ENCODE measurements at places on chromosomes 4 and X.

DNA sequence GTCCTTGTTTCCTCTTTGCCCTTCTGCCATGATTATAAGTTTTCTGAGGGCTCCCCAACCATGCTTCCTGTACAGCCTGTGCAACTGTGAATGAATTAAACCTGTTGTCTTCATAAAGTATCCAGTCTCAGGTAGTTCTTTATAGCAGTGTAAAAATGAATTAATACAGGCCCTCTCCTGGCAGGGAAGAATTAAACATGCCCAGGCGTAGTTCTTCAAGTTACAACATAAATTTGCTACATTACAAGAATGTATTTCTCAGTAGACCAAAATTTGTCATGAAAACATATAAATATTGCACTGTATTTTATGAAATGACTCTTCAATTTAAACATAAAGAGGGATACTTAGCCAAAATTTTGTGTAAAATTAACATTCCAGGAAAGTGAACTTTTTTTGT is 1089.9 kb upstream of the PCDH10 start:
- DNase-seq, result no peak

- no peak for DNase-seq
Observed at GRCh38 chr4:188194421-188194820, 55.2 kb downstream of the TRIML1 start.

DNA sequence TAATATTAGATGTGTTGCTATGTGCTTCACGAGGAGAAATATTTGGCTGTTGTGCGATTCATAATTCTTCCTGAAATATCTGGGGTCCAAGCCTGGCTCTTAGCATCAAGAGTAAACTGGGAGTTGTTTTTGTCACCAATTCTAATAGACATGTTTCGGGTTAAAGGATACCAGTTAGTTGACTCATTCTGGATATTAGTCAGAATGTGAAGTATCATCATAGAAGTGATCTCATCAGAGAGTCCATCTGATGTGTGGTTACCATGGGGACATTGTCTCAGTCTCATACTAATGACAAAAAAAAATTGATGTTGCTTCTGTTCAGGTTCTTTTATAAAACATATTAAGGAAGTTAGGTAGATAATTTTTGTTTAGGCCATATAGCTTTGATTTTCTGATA is 57.2 kb upstream of the MTMR1 start:
- DNase-seq, result no peak

DNA sequence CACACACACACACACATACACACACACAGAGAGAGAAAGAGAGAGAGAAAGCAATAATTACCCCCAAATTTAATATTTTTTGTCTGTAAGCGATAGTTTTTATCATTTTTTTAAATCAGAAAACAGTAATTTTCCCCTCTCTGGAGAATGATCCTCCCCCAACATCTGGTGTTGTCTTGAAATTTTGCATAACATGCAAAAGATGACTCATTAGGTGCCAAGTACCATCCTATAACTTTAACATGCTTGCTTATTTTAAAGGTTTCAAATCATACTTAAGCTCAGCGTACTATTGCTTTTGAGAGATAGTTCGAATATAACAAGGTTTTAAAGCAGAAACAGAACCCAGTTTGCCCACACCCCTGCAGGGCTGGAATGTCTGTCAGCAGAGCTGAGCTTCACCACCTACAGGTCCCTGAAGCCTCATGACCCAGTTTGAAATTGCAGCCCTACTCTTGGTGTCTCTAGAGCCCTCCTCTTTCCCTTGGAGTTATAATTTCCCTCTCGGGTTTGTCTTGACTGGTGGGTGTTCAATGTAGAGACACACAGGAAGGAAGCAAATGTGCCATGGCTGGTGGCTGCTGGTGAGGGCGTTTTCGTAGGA is 175.0 kb upstream of the HS3ST1 start:
- no peak for DNase-seq

DNA sequence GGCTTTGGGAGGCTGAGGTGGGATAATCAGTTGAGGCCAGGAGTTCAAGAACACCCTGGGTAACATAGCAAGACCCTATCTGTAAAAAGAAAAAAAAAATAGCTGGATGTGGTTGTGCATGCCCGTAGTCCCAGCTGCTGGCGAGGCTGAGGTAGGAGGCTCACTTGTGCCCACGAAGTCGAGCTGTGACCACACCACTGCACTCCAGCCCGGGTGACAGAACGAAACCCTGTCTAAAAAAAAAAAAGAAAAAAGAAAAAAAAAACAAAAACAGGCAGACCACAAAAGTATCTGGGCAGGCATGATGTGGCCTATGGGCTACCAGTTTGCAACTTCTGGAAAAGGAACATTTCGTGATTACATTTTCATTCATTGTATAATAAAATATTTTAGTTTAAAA is 38.1 kb upstream of the RASGEF1B start:
- no peak for DNase-seq

DNA sequence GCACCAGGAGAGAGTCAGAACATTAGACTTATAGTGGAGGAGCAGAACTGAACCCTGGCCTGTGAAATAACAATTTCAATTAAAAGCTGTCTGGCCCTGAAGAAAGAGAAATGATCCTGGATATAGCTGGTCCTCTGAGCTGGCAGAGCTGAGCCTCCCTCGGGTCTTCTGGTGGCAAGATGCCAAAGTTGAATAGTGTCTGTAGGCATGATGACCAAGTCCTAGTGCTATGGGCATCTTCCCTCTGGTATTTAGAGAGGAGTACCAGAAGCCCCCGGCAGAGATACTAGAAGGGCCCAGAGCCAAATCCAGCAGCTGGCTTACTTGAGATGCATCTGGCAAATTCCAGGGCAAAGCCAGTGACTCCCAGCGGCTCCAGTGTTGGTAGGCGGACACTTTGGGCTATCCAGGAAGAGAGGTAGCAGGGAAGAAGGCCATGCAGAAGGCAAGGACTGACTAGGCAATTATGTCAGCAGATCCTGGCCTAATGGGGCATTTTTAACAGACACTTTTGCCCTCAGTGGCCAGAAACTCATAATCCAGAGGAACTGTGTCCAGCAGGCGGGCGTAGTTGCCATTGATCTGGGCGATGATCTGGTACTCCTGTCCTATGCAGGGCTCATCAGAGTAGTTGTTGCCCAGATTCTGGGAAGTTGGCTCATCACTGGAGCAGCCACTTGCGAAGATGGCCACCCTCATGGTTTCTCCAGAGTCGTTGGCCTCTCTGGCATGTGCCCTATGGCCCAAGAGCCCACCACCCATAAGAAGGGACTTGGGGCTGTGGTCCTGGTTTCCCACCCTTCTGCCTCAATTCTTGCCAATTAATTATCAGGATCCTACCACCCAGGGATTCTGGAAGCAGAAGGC is 17.9 kb downstream of the VSIG4 start:
- no peak for DNase-seq

- no peak for DNase-seq
Observed at GRCh38 chr4:76058888-76059426, 15.6 kb upstream of the ART3 start.

- no peak for DNase-seq
Observed at GRCh38 chrX:19639813-19640462, 124.6 kb upstream of the MAP3K15 start.
